ENCODE measurements at places on chromosomes 6 and 20.
A peak's percentile ranks its signal among the peaks of the same experiment; 100 is the strongest.

DNA sequence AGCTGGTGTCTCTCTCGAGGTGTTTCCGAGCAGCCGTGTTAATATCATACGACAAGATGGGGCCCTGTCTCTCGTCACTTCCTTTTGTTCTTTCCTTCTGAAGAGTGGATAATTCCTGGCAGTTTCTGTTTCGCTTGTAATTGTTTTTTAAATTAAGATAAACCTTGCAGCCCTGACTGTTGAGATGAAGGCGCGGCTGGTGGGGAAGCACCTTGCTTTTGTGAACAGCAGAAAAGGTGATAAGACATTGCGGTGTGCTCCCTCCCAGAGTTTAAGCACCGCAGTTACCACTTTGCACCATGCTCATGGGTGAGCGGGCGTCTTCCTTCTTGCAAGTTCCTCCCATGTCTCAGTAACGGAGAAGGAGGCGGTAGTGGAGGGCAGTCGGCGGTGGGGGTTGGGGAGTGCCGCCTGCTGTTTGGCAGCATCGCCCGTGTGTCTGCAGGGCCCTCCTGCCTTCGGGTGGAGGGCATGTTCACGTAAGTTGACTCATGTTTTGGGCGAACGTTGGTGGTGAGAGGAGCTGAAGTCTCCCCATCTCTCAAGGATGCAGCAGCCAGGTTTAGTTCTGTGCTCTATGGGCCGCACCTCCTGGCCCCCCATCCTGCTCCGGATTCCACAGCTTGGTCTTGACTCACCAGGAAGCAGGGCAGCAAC, 345.9 kb downstream of the TAF4 start:
- no peak for DNase-seq

- DNase-seq = peak; percentile 93
These were observed at the start of gene HLA-DRA for GRCh38 chr6:32439602-32440214. HLA-DRA (plus strand) TSS chr6:32439887; CDS start chr6:32439951, 64 bp downstream.

DNA sequence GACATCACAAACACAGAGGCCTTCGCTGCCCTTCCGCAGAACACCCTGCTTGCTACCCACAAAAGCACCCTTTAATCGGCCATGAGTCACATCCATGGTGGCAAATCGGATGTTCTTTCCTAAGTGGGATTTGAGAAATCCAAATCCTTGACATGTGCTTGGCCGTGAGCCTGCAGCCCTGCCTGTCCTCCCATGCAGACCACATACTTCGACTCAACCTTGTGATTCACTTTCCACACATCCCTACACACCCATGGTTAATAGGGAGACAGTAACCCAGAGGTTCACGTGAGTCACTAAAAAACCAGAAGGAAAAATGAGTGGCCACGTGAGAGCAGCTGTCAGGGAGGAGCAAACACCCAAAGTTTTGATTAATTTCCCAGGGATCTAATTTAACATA, 19.4 kb downstream of the RAMACL start:
- DNase-seq = no peak

DNA sequence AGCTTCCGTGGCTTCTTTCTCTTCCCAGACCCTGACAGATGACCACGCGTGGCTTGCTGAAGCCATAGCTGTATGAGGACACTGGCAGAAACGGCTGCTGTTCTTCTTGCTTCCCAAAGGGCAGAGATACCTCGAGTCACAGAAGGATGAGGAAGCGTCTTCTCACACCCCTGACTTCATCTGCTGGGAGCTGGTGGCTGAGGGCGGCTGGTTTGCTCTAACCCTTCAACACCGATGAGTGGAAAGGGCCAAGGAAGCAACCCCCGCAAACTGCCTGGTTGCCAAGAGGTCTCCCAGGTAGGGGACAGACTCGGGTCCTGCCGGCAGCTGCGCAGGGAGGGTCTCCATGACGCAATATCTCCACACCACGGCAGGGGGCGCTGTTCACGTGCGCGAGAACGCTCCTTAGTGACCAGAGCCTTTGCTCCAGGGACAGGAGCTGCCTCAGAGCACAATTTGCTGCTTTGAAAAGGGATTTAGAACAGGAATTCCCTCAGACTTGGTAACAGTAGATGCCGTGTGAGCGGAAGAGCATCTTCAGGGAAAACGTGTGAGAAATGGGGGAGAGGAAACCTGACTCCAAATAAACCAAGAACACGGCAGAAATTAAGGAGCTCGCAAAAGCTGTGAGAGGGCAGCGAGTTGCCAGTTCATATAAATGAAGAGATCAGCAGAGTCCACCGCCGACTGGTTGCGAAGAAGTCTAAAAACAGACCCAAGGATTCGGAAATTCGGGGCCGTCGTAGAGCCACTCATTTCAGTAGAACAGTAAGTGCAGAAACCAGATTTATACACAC, 80.2 kb downstream of the ERMARD start:
- DNase-seq = peak; percentile 39

GRCh38 chr20:24942679-24943078, 6.4 kb upstream of the CST7 start:
- DNase-seq = no peak

DNA sequence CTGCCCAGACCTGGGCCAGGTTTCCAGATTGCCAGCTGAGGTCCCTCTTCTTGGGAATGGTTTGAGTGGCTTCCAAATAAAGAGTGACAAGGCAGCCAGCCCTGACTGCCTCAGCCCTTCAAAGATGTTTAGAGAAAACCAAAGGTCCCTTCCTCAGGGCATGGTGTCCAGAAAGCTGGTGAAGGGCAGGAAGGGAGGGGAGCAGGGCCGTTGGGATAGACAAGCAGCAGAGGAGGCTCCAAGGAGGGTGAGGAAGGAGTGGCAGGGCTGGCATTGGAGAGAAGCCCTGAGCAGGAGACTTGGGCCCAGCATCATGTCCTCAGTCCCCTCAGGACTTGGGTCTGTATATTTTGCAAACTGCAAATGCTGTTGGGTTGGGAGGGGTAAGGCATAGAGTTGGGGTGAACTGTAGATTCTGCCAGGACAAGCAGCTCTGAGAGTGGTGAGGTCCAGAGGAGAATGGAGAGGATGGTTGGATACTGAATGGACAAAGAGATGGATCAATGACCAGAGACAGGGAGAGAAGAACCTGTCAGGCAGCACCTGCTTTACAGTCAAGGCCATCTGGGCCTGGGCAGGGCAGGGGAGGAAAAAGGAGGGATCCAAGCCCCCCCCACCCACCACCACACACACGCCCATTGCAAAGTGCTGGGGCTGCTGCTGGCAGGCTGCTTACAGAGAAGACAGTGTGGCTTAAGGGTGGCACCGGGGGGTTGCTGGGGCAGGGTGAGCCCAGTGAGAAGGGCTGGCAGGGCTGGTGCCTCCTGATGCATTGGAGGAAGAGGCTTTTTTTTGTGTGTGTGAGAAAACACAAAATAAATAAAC, 5.5 kb upstream of the DSN1 start:
- DNase-seq = no peak

GRCh38 chr20:9403448-9403847, 110.9 kb upstream of the LAMP5 start:
- peak; percentile 70 for DNase-seq

DNA sequence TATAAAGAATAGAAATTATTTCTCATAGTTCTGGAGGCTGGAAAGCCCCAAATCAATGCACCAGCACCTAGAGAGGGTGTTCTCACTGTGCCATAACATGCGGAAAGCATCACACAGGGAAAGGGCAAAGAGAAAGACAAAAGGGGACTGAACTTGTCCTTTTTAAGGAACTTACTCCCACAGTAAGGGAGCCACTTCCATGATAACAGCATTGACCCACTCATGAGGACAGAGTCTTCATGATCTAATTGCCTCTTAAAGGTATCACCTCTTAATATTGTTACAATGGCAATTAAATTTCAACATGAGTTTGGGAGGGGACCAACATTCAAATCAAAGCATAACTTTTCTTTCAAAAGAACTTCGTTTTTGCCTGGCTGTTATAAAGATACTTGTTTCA, 582.2 kb upstream of the ARID1B start:
- DNase-seq = peak; percentile 16

- DNase-seq = peak; percentile 57
These were observed at the start of gene ZNF831 for GRCh38 chr20:59163631-59164530. ZNF831 (plus strand) TSS chr20:59163821; CDS start chr20:59191020, 27,199 bp downstream.

DNA sequence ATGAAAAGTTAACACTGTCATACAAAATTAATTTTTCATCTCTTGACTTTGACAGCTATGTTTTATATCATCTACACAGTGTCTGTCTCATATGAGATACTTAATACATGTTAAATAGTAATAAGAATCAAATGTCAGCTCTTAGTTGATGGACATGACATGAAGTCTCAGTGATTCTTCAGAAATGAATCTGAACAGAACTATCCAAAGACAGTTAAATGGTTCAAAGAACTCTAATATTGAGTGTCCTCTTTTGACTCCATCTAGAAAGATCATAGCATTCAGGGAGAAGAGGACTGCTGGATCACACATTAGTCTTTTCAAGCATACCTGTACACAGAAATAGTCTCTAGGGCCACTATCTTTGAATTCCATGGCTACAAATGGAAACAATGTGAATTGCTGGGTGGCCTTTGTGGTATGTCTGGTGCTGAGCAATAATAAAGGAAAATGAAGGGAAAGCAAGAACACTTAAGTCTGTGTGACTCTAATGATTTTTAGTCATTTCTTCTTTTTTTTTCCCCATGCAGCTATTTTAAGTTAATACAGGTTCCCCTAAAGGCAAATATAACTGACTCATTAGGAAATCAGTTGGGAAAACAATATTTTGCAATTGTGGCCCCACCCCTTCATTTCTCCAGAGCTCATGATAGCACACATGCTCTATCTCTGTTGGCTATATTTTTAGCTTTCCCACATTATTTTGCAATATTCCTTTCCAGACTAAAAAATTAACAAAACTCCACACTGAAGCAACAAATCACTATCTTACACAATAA, 367.5 kb downstream of the GRIK2 start:
- peak; percentile 98 for DNase-seq

DNA sequence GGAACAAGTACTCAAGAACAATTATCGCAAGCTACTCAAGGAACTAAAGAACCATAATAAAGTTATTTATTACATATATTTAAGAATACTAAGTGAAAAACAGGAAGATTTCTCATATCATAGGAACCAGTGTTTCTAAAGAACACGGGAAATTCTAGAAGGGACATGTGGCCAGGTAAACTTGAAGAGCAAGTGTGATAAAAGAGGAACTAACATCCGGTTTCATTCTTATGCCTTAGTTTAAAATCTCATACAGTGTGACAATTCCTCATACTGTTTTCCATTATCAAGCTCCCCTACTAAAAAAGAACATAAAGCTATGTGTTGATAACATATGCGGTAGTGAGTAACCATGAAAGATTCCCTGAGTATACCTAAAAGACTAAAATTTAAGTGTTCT, 163.5 kb upstream of the SHLD1 start:
- DNase-seq = peak; percentile 59

DNA sequence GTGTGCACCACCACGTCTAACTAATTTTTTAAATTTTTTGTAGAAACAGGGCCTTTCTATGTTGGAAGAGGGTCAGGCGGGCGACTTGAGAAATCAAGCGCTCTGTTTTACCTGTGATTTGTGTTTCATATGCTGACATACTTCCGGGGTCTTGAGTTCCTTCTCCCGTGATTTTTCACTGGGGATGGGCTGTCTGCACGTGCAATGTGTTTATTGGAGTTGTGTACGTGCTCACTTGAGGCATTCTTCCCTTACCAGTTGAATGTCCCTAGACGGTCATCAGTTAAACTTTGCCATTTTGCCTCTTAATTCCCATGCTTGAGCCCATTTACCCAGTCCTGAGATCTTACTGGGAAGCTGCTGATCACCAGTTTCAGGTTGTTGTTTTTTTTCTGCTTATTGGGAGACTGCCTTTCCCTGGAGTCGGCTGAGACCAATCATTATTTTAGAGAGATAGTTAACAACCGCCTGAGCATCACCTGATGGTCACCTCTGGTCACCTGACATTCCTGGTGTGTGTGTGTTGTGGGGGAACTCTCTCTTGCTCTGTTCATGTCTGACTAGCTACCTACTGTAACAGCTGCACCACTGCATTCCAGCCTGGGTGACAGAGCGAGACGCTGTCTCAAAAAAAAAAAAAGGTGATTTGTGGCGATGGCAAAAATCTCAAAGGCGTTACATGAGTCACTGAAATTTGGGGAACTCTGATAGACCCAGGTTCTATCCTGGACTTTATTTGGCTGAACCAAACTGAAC, 34.8 kb upstream of the NCOA3 start:
- no peak for DNase-seq

DNA sequence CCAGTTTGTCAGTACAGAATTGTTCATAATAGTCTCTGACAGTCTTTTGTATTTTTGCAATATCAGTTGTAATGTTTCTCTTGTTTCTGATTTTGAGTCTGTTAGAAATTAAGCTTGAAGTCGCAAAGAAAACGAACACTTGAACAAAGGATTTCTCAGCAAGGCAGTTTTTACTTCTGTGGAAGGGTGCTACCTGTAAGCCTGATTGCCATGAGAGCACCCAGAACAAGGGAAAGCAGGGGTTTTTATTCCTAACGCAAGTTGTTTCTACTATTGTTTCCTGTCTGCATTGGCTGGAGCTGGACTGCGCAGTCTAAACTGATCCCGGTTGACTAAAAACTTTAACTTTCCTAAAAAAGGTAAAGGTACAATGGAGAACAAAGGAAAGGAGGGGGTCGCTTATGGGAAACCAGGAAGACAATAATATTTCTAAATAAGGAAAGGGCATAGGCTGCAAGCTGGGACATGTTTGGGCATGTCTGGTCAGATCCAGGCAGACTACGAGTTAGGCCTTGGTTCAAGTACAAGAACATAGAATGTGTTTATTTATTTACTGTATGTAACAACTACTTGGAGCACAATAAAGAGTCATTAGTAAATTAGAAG, 28.5 kb downstream of the HLA-B start:
- DNase-seq = no peak

GRCh38 chr6:57173056-57173885, 1.1 kb downstream of the BAG2 start:
- DNase-seq = peak; percentile 4

GRCh38 chr6:38407192-38407591, 232.5 kb downstream of the BTBD9 start:
- peak; percentile 23 for DNase-seq

DNA sequence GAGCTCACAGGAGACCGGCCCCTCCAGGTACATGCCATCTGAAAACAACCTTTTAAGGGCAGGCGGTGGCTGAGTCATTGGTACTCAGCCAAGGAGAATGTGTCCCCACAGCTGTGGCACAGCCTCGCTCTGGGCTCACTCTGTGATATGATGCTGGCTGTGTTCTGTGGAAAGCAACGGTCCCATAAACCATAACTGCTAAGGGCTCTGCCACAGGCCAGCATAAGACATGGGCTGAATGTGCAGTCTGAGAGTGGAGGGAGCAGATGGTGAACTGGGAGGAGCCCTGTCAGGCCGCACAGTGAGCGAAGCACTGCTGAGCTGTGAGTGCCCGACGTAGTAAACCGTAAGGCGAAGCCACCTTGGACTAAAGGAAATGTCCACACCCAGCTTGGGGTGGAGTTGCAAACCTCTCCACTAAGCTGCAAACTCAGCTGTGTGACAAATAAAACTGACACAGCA, 375.8 kb downstream of the THBS2 start:
- no peak for DNase-seq
